ENCODE measurements at places on chromosomes 6 and 20. TPM values are rescaled to one million over a fixed set of nuclear protein-coding genes. Genes with fewer than 3 reads are reported as not detected.

DNA sequence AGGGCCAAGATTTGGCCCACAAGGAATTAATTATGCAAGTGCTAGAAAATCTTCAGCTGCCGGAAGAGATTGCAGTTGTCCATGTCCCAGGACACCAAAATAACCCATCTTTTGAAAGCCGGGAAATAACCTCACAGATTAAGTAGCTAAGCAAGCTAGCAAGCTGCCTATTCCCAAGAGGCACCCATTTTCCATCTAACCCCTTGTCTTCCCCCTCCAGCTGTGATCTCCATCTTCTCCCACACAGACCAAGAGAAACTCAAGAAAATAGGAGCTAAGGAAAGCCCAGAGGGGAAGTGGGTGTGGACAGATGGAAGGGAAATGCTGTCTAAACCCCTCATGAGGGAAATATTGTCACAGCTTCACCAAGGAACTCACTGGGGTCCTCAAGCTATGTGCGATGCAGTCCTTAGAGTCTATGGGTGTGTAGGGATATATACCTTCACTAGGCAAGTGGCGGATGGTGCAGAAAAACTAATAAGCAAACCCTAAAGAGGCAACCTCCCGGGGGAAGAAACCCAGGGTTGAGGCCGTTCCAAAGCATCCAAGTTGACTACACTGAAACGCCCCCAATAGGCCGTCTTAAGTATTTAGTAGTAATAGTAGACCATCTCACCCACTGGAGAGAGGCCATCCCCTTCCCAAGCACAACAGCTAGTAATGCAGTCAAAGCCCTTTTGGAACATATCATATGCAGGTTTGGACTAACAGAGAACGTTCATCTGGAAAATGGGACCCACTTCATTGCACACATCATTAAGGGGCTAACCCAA, 64.3 kb upstream of the PRSS16 start:
- peak; percentile 31 for DNase-seq

DNA sequence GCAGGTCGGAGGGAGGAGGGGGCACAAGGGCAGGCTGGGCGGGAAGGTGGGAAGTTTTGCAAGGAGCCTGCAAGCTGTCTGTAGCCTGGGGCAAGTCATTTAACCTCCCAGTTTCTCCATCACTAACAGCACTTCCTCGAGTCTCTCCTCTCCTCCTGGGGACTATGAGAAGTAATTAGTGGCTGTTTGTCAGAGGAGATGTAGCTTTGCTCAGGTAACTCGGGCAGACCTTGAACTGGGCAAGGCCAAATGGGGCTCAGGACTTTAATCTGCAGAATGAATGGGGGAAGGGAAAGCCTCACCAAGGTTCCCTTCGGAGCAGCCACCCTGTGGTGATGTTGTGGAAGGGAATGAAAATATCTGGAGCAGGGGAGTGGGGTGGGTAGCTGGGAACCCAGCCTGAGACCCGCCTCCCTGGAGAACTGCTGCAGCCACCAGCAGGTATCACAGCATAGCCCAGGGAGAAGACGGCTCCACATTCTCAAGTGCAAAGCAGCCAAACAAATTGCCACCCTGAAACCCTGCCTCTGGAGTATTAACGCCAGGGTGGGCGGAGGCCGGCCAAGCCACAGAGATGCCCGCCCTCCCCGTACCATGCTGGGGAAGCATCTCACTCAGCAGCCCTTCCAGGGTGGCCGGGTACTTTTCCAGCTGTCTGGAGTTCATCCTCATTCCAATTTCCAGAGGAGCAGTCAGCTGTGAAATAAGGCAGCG, 6.1 kb upstream of the LEMD2 start:
- DNase-seq: peak; percentile 83

DNA sequence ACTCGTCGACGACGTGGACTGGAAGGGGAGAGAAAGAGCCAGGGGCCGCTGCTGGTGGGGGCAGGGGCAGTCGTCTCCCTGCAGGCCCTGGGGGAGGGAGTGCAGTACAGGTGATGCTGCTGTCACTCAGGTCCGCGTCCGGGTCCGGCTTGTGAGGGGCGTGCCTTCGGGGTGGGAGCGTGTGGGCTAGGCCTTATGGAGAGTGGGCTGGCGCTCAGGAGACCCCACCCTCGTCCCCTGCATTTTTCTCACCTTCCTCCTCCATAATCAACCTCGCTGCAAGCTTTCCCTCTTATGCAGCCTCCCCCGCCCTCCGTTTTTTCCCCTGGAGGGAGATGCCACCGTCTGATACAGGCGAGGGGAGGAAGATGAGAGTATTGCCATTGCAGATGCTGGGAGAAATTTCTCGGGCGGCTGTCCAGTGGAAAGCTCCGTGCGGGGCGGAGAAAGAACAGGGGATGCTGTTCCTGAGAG, 632 bp downstream of the PCMT1 start:
- peak; percentile 87 for DNase-seq

GRCh38 chr20:23163562-23163961, 77.4 kb upstream of the CD93 start:
- no peak for DNase-seq

DNA sequence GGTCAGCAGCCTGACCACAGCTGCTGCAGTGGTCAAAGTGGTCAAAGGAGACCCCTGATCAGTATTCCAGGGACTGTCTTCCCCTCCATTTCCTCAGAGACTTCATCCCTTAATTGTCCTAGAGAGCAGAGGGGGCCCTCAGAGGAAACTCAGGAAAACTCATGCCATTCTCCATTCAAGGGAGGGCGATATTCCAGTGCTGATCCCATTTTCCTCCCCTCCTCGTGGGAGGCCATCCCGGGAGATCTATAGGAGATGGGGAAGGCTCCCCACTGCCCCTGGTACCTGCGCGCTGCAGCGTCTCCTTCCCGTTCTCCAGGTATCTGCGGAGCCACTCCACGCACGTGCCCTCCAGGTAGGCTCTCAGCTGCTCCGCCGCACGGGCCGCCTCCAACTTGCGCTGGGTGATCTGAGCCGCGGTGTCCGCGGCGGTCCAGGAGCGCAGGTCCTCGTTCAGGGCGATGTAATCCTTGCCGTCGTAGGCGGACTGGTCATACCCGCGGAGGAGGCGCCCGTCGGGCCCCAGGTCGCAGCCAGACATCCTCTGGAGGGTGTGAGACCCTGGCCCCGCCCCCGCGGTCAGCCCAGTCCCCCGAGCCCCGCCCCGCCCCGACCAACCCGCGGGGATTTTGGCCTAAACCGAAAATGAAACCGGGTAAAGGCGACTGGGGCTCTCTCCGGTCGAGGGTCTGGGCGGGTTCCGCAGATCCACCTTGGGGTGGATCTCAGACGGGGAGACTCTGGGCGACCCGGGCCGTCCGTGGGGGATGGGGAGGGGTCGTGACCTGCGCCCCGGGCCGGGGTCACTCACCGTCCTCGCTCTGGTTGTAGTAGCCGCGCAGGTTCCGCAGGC, 878 bp downstream of the HLA-C start:
- DNase-seq: peak; percentile 58

- no peak for DNase-seq
Observed at GRCh38 chr6:37016995-37017394, 11.5 kb downstream of the FGD2 start.

- no peak for DNase-seq
Observed at GRCh38 chr6:16688984-16689636, 72.2 kb downstream of the ATXN1 start.

DNA sequence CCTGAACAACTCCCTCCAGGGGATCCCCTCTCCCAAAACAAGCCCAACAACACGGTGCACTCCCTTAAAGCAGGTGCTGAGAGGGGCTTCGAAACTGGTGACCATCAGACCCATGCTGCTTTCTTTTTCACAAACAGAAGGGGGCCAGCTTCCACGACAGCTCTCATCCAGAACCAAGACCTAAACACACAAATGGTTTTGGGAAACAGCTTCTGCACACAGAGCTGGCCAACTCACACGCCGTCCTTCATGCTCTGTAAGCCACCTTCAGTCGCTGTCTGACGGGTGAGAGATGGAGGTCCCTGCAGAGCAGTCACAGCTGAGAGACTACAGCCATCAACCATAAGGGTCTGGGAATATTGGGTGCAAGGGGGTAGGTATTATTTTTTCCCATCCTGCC, 76.3 kb downstream of the ZMYND8 start:
- no peak for DNase-seq

- no peak for DNase-seq
Observed at GRCh38 chr6:20777801-20778200, 243.5 kb downstream of the CDKAL1 start.

- no peak for DNase-seq
Observed at GRCh38 chr6:40336296-40336695, 250.9 kb downstream of the LRFN2 start.

DNA sequence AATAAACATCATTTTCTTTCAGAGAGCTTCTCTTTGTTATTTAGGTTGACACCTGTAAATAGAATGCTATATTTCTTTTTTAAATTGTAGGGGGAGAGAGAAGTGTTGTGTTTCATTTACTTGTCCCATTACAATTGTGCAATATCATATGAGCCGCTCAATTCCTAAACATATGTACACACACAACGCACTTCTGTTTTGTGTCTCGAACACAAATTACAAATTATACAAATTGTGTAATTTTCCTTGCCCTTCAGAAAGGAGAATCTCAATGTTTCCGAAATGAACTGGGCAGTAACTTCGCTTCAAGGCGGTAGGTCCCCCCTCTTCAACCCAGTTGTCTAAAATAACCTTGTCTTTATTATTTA, 2.6 kb upstream of the ABT1 start:
- DNase-seq: no peak

- no peak for DNase-seq
Observed at GRCh38 chr6:34315256-34315655, 66.5 kb upstream of the SMIM29 start.

- DNase-seq: no peak
Observed at GRCh38 chr20:12058216-12058615, 140.5 kb downstream of the BTBD3 start.

- DNase-seq: no peak
Observed at GRCh38 chr6:12866422-12867029, 150.0 kb downstream of the PHACTR1 start.

DNA sequence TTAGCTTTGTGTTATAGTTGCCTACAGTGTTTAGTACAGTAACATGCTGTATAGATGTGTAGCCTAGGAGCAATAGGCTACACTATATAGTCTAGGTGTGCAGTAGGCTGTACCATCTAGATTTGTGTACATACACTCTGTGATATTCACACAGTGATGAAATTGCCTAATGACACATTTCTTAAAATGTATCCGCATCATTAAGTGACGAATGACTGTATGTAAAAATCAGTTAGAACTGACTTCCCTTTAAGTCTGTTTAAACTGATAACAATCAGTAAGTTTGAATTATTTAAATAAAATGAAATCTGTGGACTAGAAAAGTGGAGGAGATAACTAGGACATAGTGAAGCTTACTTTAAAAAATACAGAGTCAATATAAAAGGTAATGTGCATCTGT, 176.1 kb downstream of the CDKAL1 start:
- DNase-seq: no peak

GRCh38 chr6:127290391-127291265, 24.0 kb downstream of the RNF146 start:
- DNase-seq: no peak

- no peak for DNase-seq
Observed at GRCh38 chr6:165184192-165184979, 125.0 kb downstream of the C6orf118 start.

DNA sequence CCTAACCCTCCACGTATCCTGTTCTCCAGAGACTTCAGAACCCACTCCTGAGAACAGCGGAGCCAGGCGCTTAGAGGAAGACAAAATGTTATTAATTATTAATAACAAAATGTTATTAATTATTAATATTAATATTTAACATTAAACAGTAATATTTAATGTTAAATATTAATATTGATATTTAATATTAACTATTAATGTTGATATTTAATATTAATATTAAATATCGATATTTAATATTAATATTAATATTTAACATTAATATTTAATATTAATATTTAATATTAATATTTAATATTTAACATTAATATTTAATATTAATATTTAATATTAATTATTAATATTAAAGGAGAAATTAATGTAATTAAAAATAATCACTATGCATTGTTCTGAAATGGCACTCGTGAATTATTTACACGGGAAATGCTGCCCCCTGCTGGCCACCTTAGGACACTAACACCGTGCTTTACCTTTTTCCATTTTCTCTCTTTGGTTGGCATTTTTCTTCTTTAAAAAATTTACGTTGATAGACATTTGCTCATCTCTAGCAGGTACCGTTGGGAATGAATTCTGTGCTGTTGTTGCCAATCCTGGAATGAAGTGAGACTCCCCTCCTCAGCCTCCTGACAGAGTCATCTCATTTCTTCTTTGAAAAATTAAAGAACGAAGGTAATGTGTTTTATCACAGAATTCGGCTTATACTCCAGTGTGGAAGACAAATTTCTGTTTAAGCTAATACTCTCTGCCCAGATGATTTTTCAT, 7.5 kb upstream of the GGTLC1 start:
- DNase-seq: no peak

DNA sequence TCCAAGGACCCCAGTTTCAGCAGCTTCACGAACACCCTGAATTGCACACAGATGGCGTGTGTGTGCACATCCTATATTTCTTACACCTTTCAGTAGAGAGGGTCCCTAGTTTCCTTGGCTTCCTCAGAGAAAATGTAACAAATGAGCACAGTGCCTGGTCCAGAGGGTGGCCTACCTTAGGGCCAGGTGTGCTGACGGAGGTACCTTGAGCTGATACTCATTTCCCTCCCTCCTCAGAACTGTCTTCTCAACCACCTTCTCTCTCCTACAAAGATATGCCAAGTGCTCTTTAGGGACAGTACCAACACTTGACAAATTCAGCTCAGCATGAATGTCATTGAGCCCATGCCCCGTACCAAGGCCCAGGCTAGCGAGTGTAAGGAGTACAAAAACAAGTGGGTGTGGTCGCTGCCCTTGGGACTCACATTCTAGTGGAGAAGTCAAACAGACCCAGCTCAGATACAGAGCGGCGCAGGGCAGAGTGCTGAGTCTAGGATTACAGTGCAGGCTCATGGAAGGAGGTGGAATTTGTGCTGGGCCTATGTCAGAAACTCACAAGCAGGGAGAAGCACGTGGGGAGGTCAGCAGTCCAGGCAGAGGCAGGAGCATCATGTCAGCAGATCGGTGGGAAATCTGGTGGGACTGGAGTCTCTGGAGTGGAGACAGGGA, 9.6 kb upstream of the BPHL start:
- no peak for DNase-seq

DNA sequence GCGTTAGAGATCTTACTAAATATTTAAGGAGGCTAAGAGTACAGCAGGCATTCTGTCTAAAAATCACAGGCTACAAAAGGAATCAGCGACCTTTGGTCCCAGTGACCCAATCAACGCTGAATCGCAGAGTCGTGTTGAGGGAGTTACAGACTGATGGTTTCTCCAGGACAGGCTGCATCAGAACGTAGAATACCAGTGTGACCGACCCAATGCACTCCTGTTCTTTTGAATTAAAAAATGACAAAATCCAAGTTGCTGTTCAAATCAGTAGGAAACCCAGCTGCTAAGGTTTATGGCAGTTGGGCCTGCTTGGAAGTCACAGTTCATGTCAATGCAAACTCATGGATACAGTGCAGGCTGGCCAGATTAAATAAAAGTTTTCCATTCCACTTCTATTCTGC, 155.8 kb upstream of the AFDN start:
- no peak for DNase-seq

GRCh38 chr6:135066806-135067205, 12.2 kb upstream of the HBS1L start:
- no peak for DNase-seq

Gene TFAP2D
- total RNA-seq: not detected

Gene CST7
- not detected for total RNA-seq

Gene ADGB
- total RNA-seq: not detected

Gene PAX1
- total RNA-seq: not detected

Gene PTK6
- total RNA-seq: 0.30 TPM

Gene CUL9
- 9.4 TPM for total RNA-seq

Gene LZTS3
- 11.0 TPM for total RNA-seq

Gene MLIP
- total RNA-seq: not detected

Gene SAMD3
- total RNA-seq: 11.5 TPM

Gene TNF
- not detected for total RNA-seq

Gene SMIM28
- 0.35 TPM for total RNA-seq

Gene SCP2D1
- not detected for total RNA-seq

Gene HTR1E
- total RNA-seq: not detected

Gene ABHD12
- 37.2 TPM for total RNA-seq

Measured in H7 (cell line).